SW 1271 (cell line): ENCODE measurements at places on chromosomes 2 and 18.

DNA sequence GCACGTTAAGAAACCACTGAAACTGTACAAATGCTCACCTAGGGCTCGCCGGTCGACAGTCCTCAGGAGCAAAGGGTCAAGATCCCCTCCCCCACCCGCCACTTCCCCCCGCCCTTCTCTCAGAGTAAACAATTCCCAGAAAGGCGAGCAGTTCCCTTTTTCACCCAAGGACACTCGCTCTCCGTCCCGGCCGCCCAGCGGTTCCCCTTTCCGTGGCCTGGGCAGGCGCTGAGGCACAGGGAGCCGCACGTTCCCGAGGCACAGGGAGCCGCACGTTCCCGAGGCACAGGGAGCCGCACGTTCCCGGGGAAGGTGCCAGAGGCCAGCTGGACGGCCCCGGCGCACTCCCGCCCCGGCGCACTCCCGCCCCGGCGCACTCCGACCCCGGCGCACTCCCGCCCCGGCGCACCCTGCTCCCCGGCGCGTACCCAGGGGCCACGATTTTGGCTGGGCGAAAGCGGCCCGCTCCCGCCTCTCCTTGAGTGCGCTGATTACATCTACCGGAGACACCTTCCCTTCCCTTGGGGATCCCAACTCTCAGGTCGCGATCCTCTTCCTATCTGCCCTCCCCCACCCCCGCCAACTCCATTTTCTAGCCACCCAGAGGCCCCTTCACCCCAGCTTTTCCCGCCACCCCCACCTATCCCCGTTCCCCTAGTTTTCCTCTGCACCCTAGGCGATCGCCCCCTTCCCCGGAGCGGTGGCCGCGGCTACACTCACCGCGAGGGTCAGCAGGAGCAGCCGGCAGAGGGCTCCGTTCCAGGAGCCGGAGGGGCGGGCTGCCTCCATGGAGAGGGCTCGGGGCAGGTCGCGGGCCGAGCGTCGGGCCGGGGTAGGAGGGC is 817 bp downstream of the DSC2 start:
- DNase-seq, result no peak

DNA sequence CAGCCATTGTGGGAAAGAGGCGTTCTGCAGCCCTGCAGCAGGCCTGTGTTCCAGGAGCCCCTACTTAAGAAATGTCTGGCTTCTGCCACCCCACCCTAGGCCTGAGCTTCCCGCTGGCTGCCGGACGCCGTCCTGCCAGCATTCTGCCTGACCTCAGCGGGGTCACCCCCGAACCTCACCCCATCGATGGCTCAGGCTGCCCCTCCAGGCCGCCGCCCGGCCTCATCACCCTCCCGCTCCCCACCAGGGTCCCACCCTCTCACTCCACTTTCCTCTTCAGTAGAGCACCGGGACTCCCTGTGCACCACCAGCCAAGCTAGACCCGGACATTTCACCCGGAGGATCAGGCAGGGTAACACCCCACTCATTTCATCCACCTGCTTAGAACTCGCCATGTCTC is 73.6 kb upstream of the SALL3 start:
- DNase-seq, result no peak

DNA sequence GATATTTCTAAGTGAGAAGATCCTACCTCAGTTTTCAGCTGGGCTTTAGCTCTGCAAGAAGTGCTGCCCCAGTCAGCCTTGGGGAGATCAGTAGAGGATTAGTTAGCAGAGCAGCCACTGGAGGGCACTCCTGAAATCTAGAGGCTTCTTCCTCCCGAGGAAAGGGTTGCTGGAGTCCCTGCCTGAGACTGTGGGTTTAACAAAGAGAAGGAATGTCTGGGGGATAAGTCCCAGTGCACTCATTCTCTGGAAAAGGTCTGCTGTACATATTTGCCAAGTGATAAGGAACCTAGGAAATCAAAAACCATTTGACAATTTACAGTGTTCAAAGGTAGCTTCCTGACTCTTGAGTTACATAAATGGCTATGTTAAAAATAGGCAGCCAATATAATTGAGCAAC is 207.2 kb downstream of the SLC8A1 start:
- peak; percentile 57 for DNase-seq

DNA sequence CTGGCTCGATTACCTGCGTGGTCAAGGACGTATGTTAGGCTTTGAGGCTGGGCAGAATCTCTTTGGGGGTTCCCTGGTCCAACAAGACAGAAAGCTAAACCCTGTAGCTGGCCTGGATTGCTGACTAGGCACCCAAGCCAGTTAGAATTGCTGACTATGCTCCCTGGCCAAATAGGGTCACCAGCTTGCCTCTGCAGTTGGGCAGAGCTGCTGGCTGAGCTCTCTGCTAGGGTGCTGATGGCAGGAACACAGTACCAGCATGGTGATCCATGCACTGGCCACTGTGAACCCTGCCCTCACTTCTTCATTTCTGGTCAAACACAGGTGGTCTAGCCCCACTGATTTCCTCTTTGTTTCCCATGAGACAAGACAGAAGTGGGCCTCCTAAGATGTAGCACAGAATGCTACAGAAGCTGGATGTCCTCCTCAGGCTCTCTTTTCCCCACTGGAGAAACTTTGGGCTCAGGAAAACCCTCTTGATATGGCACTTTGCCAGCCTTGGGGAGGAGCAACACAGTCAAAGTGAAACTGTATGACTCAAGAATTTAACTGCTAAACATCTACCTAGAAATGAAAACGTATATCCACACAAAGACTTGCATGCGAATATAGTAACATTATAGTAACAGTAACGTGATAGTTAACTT is 20.8 kb downstream of the SP140L start:
- no peak for DNase-seq

GRCh38 chr18:75898651-75899050 is 471.1 kb upstream of the SMIM21 start:
- DNase-seq, result no peak

DNA sequence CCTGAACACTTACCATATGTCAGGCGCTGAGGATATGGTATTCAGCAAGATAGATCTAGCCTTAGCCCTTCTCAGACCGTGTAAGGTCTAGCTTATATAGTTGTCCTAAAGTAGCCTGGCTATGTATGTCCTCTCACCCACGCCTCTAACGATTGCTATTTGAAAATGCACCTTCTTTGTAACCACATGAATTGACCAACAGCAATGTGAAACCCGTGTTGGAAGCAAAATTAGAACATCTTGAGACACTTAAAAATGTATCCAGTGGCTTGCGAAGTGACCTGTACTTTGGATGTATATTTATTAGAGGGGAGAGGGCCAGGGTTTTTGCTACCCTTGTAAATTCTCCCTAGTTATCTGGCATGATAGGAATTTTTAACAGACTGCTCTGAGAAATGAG is 860.0 kb upstream of the ZEB2 start:
- no peak for DNase-seq
